ENCODE measurements at places on chromosomes 5 and 9.

DNA sequence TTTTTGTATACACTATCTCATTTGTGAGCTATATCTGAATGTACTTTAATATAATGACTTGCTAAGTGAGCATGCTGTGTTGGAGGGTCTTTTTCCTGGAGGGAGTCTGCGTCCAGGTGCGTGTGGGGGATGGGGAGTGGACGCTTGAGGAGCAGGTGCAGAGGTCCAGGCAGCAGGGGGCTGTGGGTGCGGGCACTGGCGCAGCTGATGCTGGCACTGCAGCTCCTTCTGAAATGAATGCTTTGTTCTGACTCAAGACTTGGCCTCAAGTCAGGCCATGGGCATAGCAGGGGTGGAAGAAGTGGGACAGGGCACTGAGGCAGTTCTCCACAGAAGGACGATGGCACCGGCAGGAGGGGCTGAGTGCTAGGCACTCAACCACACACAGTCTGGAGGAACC lies 165.7 kb upstream of the IRX1 start:
- DNase-seq, result no peak

DNA sequence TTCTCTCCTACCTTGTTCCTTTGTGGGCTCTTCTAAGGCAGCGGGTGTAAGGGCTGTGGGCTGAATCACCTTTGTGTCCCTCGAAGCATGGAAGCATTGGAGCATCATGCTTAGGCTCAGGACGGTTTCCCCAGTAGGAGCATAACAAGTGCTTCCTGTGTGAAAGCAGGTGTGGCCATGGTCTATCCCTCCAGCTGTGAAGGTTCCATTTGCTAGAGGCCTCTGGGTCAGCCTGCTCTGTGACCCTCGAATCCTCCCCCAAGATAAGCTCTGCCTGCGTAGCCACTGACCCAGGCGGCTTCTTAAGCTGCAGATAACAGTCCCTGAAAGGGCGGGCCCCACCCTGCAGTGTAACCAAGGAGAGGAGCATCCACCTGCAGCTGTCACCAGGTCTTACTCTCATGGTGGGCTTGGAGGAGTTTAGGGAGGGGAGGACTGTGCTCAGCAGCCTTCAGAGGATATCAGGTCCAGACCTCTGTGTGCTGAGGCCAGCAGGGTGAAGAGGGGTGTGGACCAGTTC lies 8.4 kb upstream of the NDST1 start:
- no peak for DNase-seq

GRCh38 chr5:174413567-174414314 lies 310.6 kb upstream of the MSX2 start:
- no peak for DNase-seq

DNA sequence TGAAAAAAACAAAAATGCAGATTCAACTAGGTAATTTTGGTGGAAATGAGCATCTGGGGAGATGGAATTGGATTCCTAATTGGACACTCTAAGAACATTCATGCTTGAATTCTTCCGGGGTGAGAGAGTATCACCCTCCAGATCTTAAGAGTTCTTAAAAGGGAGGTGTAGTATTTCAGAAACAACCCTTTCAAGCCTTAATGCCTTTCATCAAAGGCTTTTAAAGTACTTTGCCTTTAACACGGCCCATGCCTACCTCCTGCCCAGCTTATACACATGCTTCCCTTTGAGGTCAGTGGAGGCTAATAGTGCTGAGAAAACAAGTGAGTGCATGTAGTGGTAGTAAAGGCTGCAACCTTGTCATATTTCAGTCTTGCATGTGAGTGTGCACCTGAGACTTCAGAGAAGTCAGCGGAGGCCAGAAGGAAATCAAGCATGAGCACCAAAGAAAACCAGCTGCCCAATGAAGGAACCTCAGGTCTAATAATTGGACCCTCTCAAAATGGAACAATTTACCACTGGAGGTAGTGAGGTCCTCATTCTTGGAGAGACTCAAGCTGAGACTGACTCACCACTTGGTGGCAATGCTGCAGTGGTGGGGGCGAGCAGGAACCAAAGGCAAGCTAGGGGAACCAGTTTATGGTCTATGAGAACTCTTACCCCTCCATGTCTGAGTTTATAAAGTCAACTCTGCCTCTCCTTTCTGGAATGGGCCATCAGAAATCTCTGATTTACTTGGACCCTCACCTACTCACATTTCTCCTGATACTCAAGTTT lies 98.4 kb upstream of the GDNF start:
- no peak for DNase-seq

DNA sequence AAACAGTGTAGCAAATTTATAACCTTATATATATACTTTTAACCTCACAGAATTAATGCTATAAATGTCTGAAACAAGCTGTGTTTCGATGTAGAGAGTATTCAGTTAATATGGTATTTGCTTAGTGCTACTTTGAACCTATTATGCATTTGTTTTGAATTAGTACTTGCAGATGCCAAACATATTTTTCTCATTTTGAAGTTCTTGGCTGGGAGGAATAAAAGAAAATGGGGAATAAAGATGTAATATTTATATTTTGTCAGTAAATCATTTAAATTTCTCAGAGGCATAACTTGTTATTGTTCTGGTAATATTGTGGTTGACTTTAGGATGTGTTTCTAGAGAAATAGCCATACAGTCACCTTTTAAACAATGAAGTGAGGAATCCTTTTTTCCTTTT lies 175.9 kb upstream of the IZUMO3 start:
- no peak for DNase-seq

GRCh38 chr5:126917918-126918614 lies 112.3 kb downstream of the MARCHF3 start:
- no peak for DNase-seq

- no peak for DNase-seq
These were observed 296.9 kb downstream of the TLE4 start for GRCh38 chr9:79868567-79869189.

Data from CD4-positive, alpha-beta T cell treated with Interleukin-2 at 100 ng/mL for 4 hours (primary cell).